NCI-H2029 treated with DMSO at 0.1 percent for 48 hours (cell line): ENCODE measurements at places on chromosomes 2 and 18.

DNA sequence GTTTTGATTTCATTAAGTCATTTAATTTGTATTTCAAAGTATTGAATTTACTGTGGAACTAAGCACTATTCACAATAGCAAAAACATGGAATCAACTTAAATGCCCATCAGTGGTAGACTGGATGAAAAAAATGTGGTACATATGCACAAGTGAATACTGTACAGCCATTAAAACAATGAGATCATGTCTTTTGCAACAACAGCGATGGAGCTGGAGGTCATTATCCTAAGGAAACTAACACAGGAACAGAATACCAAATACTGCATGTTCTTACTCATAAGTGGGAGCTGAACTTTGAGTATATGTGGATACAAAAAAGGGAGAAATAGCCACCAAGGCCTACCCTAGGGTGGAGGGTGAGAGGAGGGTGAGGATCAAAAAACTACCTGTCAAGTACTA lies 164.4 kb downstream of the BABAM2 start:
- no peak for DNase-seq

- DNase-seq: no peak
Observed at GRCh38 chr18:57210716-57211411, 64.0 kb downstream of the BOD1L2 start.

DNA sequence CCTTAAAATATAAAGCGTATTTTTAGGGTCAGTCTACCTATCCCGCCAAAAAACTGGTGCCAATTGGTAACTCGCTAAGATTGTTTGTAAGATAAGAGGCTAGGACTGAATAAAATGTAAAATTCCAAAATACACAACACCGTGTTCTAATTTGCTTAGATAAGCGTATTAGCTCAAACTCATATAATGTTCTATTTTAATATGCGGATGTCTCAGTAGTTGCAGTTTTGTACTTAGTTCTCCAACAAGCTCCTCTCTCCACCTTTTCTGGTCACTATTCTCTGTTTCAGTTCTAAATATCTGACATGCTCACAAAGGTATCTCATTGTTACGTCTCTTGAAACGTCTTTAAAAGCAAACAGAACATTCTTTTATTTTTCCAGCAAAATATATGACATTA lies 24.0 kb downstream of the NETO1 start:
- no peak for DNase-seq

DNA sequence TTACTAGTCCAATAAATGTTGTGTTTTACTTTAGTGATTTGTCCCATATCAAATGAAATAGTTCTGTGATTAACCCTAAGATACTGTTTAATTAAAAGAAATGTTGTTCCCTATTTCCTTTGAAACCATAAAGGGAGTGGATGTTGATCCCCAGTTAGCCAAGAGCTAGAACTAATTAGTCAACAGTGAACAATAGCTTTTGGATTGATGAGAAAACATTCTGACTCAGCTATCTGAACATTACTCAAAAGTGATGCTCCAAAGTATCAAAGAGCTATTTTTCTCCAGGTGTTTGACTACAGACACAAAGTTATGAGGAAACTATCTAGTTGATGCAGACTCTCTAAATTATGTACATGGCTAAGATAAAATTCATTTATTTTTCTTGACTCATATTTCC lies 7.3 kb upstream of the FEZ2 start:
- DNase-seq: no peak

GRCh38 chr2:78757640-78758039 lies 267.9 kb upstream of the REG3G start:
- DNase-seq: no peak

DNA sequence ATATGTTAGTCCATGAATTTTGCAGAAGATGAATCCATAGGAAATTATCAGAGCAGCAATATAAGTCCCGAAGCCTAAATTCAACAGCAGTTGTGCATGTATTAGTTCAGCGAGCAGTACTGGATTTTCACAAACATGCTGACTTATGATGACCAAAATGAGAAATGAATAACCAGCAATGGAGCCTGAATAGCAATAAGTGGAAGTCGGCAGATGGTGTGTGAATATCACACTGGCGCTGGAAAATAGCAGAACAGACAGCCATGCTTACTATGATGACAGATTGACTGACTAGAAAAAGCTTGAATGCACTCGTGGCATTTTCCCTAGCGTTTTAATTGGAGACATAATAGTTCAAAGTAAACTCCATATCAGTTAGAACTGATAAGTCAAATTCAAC lies 1114.5 kb downstream of the DSC3 start:
- no peak for DNase-seq

DNA sequence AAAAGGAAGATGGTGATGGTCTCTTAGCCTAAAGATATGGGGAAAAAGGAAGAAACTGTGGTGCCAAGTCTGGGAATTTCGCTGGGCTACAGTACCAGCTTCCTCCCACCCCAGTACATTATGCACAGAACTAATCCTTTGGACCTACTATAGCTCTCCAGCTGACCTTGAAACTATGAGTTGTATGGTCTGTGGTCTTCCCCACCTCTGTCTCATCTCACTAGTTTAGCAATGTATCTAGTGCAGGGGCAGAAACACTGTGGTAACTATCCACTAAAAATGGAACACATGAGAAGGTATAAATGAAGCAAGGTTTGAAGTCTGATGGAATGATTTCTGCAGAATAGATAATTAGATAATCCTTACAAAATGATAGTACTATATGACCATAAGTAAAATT lies 190.4 kb upstream of the CCDC150 start:
- no peak for DNase-seq

GRCh38 chr18:36083729-36084128 lies 16.4 kb upstream of the RPRD1A start:
- DNase-seq: no peak

DNA sequence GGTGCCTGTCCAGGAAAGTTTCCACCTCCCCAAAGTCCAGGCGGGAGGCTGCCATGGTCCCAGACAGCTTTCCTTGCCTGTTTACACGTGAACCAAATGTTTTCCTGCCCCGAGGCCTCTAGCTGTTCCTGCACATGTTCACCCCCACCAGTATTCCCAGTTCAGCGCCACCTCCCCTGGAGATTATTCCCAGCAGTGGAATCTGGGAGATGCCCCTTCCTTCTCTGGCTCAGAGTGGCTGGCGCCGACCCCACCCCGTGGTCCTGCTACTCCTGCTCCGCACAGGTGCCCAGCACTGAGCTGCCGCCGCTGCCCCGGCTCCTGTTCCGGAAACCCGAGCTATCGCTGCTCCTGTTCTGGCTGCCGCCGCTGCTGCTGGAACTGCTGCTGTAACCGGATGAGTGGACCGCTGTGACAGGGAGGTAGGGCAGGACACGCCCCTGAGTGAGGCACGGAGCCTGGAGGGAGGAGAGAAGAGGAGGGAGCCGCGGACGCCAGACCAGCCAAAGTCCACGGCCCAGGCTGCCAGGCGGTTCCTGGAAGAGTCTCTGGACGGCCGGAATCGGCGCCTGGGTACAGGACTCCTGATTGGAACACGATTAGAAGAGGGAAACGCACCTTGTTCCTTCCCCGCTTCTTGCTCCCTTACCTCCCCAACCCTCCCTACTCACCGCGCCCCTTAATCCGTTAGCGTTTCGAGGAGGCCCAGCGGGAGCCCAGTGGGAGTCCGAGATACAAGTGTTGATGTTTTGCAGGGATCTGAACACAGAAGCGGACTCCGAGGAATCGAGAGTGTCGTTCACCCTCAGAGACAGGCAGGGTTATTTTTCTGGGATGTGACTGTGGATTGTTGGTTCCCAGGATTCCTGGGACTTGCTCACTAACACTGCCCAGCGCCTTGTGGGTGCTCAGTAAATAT lies at the start of gene PDE11A:
PDE11A (minus strand) TSS at position 395 of the 919 bp plus-strand sequence; CDS start at position 55, 340 bp downstream.
- peak; percentile 89 for DNase-seq

DNA sequence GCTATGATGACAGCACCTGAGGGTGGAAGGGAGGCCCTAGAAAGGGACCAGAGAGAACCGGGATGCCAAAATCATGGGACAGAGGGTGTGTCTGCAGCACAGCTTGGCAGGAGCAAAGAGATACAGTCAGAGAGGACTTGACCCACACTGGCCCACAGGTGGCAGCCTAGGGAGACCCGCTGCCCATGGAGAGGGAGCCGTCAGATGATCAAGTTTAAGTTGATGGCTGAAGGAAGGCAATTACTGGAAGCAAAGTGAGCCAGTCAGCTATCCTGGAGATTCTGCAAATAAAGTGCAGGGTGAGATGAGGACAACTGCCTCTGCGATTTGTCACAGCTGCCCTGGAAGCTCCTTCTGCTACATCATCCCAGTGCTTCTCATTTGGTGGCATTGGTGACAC lies 74.0 kb downstream of the CMPK2 start:
- no peak for DNase-seq

DNA sequence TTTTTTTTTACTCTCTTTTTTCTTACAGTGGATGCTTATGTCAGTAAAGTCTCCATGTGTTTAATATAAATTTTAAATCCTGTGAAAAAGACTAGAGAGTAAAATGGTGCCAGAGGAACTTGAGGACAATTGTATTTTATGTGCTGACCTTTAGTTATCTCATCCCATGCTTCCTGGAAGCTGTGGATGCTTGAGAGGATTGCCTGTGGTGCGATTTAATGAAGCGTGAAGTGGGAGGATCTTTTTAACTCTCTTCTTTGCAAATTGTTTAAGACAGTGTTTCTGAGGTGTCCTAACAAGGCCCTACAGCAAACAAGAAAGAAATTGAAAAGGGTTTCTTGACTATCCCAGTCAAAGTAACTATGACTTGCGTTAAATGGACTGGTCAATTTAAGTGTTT lies 84.2 kb downstream of the DTNA start:
- no peak for DNase-seq

DNA sequence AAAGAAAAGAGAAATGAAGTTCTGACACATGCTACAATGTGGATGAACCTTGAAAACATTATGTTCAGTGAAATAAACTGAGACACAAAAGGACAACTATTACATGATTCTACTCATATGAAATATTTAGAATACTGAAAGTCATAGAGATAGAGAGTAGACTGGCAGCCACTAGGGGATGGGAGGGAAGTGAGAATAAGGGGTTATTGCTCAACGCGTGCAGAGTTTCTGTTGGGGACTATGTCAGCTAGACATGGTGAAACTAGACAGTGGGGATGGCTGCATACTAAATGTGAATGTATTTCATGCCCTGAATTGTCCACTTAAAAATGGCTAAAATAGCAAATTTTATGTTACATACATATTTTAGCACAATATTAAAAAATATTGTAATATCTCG lies 108.7 kb upstream of the ATL2 start:
- DNase-seq: no peak

DNA sequence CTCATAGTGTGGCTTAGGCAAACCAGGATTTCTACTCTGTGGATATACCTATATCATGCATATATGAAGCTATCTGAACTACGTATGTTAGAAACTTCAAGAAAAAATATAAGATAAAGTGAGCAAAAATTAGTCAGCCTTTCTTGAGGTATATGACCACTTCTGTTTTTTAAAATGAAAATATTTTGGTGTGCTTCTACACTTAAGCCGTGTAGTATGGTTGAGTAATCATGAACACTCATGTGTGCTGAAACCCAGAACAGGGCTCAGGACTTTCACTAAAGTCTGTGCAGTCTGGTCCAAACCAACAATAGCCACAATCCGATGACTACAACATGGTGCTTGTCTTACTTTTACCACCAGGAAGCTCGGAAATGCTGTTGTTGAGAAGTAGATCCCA lies 48.9 kb upstream of the TMEM177 start:
- no peak for DNase-seq

GRCh38 chr18:9577361-9577760 lies 37.0 kb downstream of the PPP4R1 start:
- no peak for DNase-seq

DNA sequence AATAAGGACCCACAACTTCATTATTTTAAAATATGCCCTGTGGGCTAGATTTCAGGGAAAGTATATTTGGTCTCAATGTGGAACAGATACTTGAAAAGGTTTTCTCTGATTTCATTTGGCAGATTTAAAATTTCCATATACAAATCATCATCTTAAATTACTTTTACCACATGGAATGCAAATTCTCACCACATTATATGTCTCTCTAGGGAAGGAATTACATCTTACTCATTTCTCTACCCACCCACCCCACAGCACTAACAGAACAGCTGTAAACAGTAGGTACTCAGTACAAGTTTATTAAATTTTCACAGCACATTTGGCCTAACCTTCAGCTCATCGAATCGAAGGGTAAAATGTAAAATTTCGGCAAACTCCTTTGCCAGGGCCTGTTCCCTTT lies 104.0 kb downstream of the CYRIA start:
- no peak for DNase-seq

- DNase-seq: no peak
Observed at GRCh38 chr18:2392446-2392845, 178.9 kb downstream of the METTL4 start.

GRCh38 chr2:223725494-223725893 lies 111.9 kb downstream of the AP1S3 start:
- DNase-seq: no peak

- DNase-seq: no peak
Observed at GRCh38 chr2:58261209-58261608, 20.1 kb upstream of the FANCL start.

DNA sequence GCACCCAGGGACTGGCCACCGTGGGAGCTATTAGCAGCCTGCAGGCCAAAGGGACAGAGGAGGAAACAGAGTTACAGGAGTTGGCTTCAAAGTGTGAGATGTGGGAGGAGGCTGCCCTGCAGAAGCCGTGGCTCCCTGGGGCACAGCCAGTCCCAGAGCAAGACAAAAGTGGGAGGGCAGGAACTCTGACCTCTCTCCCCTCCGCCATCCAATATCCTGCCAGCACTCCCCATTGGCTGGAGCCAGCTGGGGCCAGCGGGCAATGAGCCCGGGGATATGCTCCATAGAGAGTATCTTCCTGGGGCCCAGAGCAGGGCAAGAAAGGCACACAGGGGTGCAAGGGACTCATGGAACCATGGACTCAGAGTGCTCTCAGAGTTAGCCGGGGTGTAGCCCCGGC lies 143.1 kb downstream of the INHBB start:
- no peak for DNase-seq

- DNase-seq: no peak
Observed at GRCh38 chr2:68044099-68044498, 18.7 kb downstream of the C1D start.

DNA sequence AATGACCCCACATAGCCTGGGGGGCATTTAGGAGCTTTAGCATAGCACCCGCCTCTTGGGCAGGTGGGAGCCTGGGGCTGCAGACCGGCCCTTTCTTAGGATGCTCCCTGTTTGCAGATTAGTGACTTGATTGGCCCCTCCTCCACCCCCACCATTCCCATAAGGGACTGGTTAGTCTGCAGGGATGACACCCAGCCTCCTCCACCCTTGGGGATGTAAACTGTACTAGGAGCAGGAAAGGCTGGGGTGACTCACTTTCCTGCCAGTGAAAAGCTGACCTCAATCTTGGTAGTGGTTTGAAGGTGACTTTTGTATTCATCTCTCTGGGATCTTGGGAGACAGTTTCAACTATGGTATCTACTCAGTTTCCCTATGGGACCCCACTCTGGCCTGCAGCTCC lies 24.2 kb downstream of the CTIF start:
- no peak for DNase-seq
